ENCODE measurements at places on chromosomes 11 and 22.
A peak's percentile ranks its signal among the peaks of the same experiment; 100 is the strongest.

GRCh38 chr11:67053896-67054329 lies 2.7 kb upstream of the RHOD start:
- peak; percentile 61 for DNase-seq

DNA sequence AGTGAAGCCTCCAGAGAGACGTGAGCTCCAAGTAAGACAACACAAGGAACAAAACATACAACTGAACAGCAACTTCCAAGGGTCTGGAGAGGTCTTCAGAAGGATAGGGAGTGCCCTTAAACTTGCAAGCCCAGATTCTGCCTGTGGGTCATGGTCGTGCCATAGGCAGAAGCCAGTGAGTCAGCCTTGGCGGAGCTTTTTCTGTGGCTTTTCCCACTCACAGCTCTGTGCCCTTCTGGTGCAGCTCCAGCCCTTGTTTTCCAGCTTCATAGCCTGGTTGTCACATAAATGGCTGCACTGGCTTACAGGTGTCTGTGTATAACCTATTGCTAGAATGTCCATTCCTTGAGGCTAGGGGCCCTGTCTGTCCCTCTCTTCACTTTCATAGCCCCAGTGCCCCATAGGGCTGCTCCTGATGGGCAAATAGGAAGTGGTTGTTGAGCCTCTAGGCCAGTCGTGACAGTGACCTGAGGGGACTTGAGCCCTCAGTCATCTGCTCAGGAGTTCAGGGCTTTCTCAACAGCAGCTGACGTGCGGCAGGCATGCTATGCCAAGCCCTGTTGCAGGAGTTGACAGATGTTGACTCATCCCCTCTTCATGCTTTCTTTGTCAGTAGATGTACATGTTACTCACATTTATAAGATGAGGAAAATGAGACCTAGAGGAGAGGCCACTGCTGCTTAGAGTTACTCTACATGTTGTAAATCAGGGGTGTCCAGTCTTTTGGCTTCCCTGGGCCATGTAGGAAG lies 7.4 kb downstream of the MED15 start:
- DNase-seq, result no peak

DNA sequence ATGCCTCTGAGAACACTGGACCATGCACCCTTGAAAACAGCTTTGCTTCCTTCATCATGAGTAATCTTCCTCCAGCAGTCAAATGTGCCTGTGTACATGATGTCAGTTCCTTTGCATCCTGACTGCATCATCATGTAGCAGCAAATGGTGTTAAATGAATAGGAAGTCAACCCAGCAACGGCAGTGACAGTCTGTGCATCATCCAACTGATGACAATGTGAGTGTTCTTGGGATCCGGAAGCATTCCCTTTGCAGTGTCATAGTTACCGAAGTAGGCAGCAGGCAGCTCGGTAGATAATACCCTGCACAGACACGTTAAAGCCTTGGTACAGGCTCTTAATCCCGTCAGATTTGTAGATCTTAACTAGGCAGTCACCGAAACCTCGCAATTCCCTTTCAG lies 2.5 kb downstream of the WBP2NL start:
- no peak for DNase-seq

- DNase-seq, result peak; percentile 70
These were observed 22.7 kb downstream of the YPEL1 start for GRCh38 chr22:21712751-21713427.

GRCh38 chr11:8095371-8095770 lies 14.4 kb downstream of the TUB start:
- DNase-seq, result no peak

GRCh38 chr22:42528591-42529307 lies 9.2 kb upstream of the RRP7A start:
- DNase-seq, result no peak

- DNase-seq, result no peak
These were observed 5.8 kb downstream of the DEPDC7 start for GRCh38 chr11:33021501-33021900.

DNA sequence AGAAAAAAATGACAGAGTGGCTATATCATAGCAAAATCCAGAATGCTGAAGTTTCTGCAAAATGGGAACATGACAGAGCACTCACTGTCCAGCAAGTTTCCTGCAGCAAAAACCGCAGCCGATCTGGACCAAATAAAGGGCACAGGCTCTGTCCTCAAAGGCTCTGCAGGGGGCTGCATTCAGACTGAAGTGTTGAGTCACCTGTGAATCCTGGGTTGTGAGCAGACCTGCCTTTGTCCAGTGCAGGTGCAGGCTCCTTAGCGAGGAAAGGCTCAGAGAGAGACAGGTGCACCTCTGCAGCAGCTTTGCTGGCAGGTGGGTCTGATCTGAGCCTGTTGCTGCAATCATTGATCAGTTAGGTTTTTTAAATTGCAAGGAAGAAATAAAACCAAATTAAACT lies 29.3 kb upstream of the NFAM1 start:
- no peak for DNase-seq

GRCh38 chr11:61254403-61255025 lies 13.5 kb downstream of the PGA5 start:
- peak; percentile 70 for DNase-seq

DNA sequence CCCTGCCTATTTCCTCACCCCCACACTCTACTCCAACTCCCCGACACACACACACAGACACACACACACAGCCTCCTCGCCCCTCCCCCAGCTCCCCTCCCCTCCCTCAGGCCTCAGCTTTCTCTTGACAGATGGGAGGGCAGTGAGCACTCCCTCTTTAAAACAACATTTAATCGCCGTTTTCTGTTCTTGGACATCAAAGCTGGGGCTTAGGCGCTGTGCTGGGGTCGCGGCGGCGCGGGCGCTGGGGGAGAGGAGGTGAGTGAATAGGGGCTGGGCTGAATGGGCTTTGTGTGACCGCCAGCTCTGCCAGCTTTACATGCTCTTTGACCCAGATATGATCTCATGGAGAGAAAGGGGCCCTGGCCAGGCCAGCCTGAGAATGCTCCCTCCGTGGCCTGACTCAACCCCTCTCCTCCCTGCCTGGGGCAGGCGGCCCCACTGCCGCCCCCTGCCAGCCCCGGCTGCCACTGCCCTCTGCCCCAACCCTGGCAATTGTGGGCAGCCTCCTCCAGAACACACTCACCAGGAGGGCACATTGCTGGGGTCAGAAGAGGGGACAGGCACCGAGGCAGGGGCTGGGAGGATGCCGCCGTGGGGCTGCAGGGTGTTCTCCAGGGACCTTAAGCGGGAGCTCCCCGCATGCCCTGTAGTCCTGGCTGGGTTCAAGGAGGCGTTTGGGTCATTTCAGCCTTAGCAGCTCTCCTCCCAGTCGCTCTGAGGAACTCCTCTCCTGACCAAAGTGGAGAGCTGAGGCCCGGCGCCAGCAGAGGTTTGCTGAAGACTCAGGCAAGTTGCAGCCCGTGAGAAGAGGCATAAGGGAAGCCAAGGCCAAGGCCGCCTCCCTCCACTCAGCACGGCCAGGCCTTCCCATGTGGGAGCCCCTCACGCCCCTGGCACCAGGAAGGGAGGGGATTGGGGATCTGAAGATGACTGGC lies 38.3 kb upstream of the NNMT start:
- peak; percentile 86 for DNase-seq

GRCh38 chr22:32932176-32932575 lies 126.0 kb downstream of the SYN3 start:
- no peak for DNase-seq

DNA sequence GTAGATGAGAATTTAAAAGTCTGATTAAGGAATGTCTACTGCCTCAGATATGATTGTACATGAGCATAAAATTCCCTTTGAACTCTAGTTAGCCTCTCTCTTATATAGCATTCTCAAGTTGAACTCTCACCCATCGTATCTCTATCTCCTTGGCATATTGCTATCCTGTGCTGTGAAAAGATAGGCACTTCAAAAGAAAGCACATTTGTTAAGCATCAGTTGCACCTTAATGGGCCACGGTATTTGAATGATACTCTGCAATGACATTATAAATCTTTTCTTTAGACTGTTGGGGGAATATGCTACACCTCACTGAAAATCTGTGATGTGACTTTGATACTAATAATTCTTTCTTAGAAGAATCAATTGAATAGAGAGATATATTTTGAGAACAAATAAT lies 570.7 kb downstream of the JRKL start:
- DNase-seq, result no peak

DNA sequence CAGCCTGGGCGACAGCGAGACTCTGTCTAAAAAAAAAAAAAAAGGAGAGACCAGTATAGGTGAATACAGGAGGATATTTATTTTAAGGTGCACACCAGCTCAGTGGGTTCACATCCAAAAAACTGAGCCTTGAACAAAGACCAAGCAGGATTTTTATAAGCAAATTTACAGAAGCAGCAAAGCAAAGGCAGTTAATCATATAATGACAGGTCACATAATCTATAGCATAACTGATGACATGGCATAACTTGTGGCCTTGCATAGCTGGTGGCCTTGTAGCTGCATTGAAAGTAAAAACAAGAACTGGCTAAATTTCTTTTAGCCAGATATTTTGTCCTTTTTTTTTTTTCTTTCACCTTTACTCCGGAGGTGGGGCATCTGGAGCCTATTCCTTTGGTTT lies 2.7 kb upstream of the PLAAT3 start:
- no peak for DNase-seq

DNA sequence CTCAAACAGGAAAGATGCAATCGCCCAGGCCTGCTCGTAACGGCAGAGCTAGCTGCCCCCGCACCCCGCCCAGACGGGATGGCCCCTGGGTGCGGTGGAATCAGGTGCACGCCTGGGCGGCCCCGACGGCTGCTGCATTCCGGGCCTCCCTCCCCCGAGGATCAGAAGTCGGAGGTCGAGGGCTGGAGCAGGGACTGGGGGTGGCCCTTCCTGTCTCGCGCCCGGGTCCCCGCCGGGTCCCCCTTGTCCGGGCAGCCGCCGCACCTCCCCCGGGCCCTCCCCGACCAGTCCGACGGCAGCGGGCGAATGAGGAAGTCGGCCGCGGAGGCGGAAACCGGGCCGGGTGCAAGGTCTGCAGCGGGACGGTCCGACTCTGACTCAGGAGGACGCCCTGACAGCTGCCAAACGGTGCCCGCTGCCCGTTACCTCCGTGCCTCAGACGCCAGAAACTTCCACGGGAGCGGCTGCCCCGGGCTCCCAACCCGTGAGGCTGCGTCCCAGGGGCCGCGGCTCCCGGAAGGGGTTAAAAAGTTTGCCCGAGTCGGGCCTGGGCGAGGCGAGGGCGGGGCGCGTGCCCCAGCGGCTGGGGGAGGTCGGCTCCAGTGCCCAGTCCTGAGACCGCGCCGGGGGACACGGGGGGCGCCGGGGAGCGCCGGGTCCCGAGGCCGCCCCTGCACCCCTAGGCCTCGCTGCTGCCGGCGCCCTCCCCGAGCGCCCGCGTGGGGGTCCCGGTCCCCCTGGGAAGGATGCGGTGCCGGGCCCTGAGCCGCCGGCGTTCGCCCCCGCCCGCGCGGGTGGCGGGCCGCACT lies 663 bp downstream of the MYH9 start:
- DNase-seq, result peak; percentile 91

DNA sequence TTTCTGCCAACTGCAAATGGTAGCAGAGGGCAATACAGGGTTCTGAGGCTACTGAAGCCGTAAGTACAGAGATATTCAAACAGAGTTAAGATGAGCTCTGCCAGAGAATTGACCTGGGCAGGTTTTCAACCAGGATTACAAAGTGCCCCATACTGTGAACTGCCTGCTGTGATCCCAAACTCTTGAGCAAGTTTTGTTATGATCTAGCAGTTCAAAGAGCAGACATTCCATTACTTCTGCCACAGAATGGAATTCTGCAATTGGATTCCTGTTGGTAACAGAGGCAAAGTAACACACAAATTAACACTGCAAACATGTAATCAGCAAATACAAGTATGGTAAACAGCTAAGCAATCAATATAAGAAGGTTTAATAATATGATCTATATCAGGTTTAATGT lies 31.2 kb downstream of the ALG9 start:
- DNase-seq, result no peak

GRCh38 chr11:128904656-128905344 lies 13.6 kb downstream of the KCNJ5 start:
- peak; percentile 60 for DNase-seq

DNA sequence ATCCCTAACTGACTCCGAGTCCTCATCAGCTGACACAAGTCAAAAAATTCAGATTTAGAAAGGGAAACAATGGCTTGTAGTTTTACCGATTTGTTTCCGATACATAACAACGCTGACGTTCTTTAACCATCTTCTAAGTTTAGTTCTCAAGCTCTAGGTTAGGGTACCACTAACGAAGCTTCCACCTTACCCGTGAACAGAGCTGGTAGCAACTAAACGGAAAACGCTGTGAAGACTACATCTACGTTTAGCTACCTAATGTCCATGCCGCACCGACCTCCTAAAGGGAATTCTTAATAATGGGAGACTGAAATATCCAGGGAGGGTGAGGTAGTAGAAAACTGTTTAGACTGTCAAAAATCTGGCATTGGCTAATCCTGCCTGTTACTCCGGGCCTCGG lies 1.0 kb downstream of the NUP98 start:
- no peak for DNase-seq

GRCh38 chr22:32043391-32043790 lies 330 bp downstream of the SLC5A1 start:
- no peak for DNase-seq

GRCh38 chr11:120950880-120951279 lies 73.0 kb upstream of the TBCEL start:
- no peak for DNase-seq

- no peak for DNase-seq
These were observed 430.9 kb downstream of the ETS1 start for GRCh38 chr11:128156486-128156885.

- DNase-seq, result no peak
These were observed 722.6 kb downstream of the TBC1D22A start for GRCh38 chr22:47484960-47485569.

GRCh38 chr11:129275828-129276227 lies 83.7 kb upstream of the ARHGAP32 start:
- no peak for DNase-seq

- peak; percentile 47 for DNase-seq
These were observed 6.7 kb downstream of the CENPM start for GRCh38 chr22:41939981-41940831.

GRCh38 chr22:20093418-20094196 lies 13.6 kb downstream of the DGCR8 start:
- peak; percentile 83 for DNase-seq

DNA sequence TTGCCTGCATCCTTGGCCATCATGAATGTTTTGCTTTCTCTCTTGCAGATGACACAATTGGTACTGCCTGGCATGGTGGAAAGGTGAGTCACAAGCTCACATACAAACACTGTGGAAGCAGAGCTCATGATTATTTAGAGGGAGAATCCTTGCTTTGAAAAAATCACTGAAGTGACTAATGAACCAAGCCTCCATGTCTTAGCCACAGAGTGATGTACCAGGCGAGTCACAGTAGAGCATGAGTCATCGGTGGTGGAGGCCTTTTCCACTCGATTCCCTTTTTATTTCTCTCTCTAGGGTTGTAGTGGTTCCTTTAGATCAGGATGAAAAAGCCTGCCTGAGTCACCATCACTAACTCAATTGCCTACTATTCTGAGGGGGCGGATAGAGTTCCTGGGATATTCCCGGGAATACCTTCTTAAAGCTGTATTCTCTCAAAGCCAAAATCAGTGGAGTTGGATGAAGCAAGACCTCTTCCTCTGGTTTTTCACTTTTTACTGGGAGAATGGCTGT lies 49.6 kb upstream of the ALKBH3 start:
- DNase-seq, result no peak

DNA sequence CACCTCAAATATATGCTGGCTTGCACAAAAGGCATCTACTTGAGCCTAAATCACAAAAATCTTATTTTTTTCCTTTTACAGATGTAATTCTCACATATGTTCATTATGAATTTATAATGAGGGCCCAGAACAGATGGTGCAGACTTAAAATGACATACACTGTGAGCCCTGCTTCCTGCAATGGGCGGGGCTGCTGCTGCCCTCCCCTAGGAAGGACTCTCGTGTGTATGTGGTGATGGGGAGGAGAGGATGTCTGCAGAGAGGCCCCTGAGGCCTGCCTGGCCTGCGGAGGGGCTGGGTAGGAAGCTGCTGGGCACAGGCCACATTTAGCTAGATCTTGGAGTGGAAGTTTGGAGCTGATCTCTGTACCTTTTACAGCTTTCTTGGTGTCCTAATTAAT lies 233.4 kb upstream of the KIRREL3 start:
- no peak for DNase-seq

Measured in Right ventricle myocardium superior (tissue), 1 donor.